NCI-H1694 treated with DMSO at 0.1 percent for 48 hours (cell line): ENCODE measurements at places on chromosomes 3 and 15.

GRCh38 chr3:107978131-107979055 is 112.4 kb downstream of the CD47 start:
- no peak for DNase-seq

DNA sequence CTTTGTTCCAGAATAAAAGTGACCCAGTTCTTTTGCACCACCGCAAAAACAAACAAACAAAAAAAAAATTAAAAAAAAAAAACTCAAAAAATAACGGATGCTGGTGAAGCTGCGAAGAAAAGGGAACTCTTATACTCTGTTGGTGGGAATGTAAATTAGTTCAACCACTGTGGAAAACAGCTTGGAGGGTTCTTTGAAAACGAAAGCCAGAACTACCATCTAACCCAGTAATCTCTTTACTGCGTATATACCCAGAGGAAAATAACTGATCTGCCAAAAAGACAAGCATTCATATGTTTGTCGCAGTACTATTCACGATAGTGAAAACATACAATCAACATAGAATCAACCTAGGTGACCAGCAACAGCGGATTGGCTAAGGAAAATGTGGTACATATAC is 298.9 kb upstream of the CBLB start:
- no peak for DNase-seq

DNA sequence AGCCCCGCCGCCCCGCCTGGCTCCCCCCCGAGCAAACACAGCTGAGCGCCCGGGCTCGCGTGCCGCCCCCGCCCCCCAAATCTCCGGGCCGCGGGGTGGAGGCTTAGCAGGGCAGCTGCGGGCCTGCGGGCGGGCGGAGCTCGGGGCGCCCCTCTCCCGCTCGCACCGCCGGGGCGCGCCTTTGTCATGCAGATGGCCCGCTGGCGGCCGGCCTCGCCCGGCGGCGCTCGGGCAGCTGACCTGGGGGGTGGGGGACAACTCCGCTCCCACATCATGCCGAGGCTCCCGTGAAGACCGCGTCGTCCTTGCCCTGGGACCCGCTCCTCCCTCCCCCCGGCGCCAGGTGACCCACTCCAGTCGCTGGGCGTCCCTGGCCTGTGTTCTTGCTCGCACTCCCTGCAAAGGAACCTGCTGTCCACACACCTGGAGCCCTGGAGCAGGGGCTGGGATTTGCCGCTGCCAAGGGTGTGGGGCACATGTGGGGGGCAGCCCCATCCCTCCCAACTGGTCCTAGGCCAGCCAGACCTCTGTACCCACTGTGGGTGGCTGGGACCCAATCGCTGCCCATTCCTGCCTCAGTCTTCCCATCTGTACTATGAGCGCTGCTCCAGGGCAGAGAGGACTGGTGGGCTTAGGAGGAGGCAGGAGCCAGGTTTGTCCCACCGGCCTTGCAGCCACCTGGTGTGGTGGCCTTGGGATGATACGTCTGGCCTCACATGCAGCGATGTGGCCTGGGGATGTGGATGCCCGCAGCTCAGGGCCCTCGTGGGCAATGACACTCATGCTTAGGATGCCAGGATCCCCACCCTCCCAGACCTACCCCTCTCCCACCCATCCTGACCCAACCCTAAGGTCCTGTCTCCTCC is 33.5 kb downstream of the DNAJB8 start:
- DNase-seq: no peak

- no peak for DNase-seq
These were observed 255.4 kb upstream of the UBE2E1 start for GRCh38 chr3:23550402-23550801.

DNA sequence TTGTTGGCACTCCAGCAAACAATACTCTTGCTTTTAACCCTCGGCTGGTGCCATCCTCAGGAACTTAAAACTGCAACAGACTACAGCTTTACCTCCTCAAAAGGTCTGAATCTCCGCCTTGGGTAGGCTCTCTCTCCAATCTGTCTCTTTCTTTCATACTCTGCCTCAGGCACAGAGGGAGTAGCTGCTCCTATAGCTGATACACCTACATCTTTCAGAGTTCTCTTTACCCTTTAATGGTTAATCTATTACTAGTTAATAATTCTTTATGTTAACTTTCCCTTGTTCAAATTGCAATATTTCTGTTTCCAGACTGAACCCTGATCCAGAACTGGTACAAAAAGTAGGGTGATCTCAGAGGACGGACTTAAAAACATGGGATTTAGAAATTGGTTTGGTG is 66.2 kb downstream of the MAP4 start:
- no peak for DNase-seq
